Heart left ventricle (tissue), 16 donors: ENCODE measurements at places on chromosomes 4 and X.
A peak's percentile ranks its signal among the peaks of the same experiment; 100 is the strongest.

GRCh38 chr4:148203056-148203898 lies 238.9 kb downstream of the NR3C2 start:
- H3K36me3 ChIP-seq, result no peaks in the 10 kb centered on the region
- peaks cover 4% of the 10 kb centered on the region for H3K4me1 ChIP-seq
- no peaks in the 10 kb centered on the region for H3K27me3 ChIP-seq
- peak overlapping the region; percentile 23 for H3K4me3 ChIP-seq
- no peak for DNase-seq
- H3K27ac ChIP-seq, result peak overlapping the region; percentile 83

DNA sequence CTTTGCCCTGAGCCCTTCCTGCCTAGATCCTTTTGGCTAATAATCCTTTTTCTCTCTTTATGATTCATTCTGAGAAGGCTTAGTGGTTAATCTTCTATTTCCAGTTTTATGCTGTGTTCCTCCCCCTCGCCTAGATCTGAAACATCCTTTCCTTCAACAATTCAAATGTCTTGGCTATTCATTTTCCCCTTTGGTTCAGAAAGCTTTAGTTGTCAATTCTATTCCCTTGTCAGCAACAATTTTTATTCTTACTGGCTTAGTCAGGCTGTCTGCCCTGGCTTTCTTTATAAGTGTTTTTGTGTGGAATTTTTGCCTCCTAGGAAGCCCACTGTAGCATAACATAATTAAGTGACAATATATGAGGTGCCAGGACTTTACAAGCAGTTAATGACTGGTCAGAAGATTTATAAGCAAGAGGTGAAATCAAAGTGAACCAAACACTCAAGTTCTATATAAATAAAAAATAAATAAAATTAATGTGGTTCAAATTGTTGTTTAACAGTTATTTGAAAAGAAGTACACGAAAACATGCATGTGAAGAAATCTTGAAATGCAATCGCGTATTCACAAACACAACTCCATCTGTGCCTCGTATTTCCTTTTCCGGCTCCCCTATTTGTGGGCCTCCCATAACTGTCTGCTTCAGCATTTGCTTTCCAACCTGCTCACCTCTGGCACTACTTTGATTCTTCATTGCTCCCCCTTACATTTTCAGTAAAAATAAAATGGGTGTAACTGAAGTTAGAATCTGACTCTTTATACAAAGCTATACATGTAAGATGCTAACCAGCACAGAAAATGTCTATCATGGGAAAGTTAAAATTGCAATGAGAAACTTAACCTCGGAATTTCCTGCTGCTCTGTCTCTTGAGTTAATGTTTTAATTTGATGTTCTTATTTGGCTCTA lies 235.4 kb downstream of the SPRY1 start:
- no peak overlapping the region for H3K4me3 ChIP-seq
- H3K27me3 ChIP-seq, result no peaks in the 10 kb centered on the region
- no peaks in the 10 kb centered on the region for H3K36me3 ChIP-seq
- no peak overlapping the region for H3K27ac ChIP-seq
- DNase-seq, result no peak
- no peaks in the 10 kb centered on the region for H3K4me1 ChIP-seq

GRCh38 chr4:139443661-139444060 lies 10.3 kb upstream of the RAB33B start:
- H3K27me3 ChIP-seq, result no peaks in the 10 kb centered on the region
- no peak overlapping the region for H3K4me3 ChIP-seq
- no peaks in the 10 kb centered on the region for H3K36me3 ChIP-seq
- no peaks in the 10 kb centered on the region for H3K4me1 ChIP-seq

GRCh38 chr4:7137326-7138200 lies 54.8 kb upstream of the SORCS2 start:
- H3K27me3 ChIP-seq, result no peaks in the 10 kb centered on the region
- no peak overlapping the region for H3K4me3 ChIP-seq
- peak; percentile 56 for DNase-seq
- peaks cover 15% of the 10 kb centered on the region for H3K4me1 ChIP-seq

DNA sequence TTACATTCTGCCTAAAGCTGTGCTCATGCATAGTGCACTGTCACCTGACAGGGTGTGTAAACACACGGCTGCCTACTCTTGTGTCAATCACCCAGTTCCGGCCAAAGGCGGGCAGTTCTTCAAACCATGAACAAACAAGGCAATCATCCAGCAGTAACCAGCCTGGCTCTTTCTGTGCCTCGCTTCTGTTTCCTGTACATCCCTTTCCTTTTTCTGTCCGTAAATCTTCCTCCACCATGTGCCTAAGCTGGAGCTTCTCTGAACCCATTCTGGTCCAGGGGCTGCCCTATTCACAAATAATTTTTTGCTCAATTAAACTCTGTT lies 60.8 kb upstream of the CBR4 start:
- H3K27ac ChIP-seq, result peak overlapping the region; percentile 25
- H3K4me1 ChIP-seq, result peaks cover 12% of the 10 kb centered on the region
- H3K4me3 ChIP-seq, result no peak overlapping the region
- H3K27me3 ChIP-seq, result no peaks in the 10 kb centered on the region
- no peak for DNase-seq

GRCh38 chr4:38284294-38285030 lies 324.3 kb downstream of the PTTG2 start:
- no peaks in the 10 kb centered on the region for H3K27me3 ChIP-seq
- H3K36me3 ChIP-seq, result no peaks in the 10 kb centered on the region
- H3K4me3 ChIP-seq, result no peak overlapping the region
- peaks cover 8% of the 10 kb centered on the region for H3K4me1 ChIP-seq
- no peak for DNase-seq

DNA sequence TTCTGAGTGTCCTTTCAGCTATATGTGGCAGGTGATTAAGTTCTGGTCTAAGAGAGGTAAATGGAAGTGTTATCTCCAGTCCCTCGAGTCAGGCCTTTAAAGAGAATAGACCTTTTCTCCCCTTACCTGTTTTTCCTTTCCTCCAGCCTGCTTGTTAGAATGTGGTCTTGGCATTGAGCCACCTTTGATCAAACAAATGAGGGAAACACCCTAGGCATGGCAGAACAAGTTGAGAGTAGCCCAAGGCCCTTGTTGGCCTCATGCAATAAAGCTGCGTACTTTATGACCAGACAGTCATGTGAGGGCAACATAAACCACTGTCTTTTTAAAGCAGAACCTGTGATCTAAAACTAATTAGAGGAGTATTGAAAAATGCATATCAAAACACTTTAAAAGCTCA lies 13.2 kb upstream of the IL13RA2 start:
- DNase-seq, result no peak
- no peaks in the 10 kb centered on the region for H3K4me1 ChIP-seq
- H3K4me3 ChIP-seq, result no peak overlapping the region
- no peaks in the 10 kb centered on the region for H3K36me3 ChIP-seq
- no peaks in the 10 kb centered on the region for H3K27me3 ChIP-seq

DNA sequence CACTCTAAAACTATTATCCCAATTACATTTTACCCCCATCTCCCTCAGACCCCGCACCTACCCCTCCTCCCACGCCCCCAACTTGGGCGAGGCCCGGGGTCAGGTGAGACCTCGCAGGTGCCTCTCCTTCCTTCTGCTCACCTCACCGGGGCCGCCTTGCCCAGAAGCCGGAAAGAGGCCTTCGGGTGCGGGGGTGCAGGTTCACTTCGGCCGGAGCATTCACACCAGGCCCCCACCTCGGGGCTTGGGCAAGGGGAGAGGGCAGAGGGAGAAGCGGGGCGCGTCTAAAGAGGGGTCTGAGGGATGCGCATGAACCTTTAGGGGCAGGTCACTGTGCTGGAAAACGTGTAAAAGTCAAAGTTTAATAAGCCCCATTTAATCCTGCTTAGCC lies 427 bp downstream of the ZNF182 start:
- H3K36me3 ChIP-seq, result no peaks in the 10 kb centered on the region
- peak overlapping the region; percentile 34 for H3K4me3 ChIP-seq
- no peak overlapping the region for H3K27ac ChIP-seq
- DNase-seq, result no peak

DNA sequence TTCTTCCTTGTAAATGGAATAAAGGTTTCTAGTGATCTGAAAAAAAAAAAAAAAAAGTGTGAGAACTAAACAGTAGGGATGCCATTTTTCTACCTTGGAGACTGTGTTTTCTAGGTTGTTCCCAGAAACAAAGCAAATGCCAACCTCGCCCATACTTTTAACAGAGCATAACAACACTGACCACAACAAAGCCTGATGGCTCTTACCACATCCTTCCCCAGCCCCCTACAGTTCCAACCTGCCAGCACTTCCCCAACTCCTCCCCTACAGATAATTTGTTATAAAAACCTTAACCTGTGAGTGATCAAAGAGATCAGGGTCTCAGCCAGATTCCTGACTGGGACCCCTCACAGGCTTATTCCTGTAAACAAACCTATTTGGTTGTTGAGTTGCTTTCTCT lies 940.0 kb downstream of the SH3BGRL start:
- H3K4me1 ChIP-seq, result no peaks in the 10 kb centered on the region
- no peaks in the 10 kb centered on the region for H3K36me3 ChIP-seq
- DNase-seq, result no peak

- no peak overlapping the region for H3K27ac ChIP-seq
- no peaks in the 10 kb centered on the region for H3K36me3 ChIP-seq
- DNase-seq, result no peak
- H3K4me1 ChIP-seq, result no peaks in the 10 kb centered on the region
- no peak overlapping the region for H3K4me3 ChIP-seq
Measured at GRCh38 chr4:54545663-54546424, 111.9 kb upstream of the KIT start.

DNA sequence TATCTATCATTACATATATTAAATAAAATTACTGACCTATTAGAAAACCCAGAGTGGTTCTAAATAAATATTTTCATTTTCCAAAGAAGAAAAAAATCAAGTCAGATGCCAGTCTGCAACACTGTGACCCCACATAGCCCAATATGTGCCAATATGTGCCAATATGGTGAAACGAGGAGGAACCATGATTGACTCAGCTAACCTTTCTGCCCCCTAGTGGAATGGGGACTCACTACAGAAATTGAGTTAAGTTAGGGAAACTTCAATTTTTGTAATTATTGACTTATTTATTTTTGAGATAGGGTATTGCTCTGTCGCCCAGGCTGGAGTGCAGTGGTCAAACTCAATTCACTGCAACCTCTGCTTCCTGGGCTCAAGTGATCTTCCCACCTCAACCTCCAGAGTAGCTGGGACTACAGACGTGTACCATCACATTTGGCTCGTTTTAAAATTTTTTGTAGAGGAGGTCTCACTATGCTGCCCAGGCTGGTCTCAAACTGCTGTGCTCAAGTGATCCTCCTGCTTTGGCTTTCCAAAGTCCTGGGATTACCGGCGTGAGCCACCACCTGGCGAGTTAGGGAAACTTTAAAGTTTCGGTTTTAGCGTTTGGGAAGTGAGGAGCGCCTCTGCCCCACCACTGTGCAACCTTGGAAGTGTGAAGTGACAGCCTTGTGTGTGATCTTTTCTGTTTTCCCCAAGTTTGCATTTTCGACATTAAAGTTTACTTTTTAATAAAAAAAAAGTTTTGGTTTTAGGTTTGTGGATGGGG lies 116.8 kb upstream of the SHISA3 start:
- no peaks in the 10 kb centered on the region for H3K36me3 ChIP-seq
- H3K27ac ChIP-seq, result no peak overlapping the region
- DNase-seq, result no peak
- no peak overlapping the region for H3K4me3 ChIP-seq
- H3K27me3 ChIP-seq, result no peaks in the 10 kb centered on the region

- no peaks in the 10 kb centered on the region for H3K36me3 ChIP-seq
- no peaks in the 10 kb centered on the region for H3K4me1 ChIP-seq
- no peak overlapping the region for H3K4me3 ChIP-seq
- no peaks in the 10 kb centered on the region for H3K27me3 ChIP-seq
- DNase-seq, result no peak
- H3K27ac ChIP-seq, result no peak overlapping the region
Measured at GRCh38 chr4:188110741-188111471, 1.5 kb upstream of the TRIML2 start.

DNA sequence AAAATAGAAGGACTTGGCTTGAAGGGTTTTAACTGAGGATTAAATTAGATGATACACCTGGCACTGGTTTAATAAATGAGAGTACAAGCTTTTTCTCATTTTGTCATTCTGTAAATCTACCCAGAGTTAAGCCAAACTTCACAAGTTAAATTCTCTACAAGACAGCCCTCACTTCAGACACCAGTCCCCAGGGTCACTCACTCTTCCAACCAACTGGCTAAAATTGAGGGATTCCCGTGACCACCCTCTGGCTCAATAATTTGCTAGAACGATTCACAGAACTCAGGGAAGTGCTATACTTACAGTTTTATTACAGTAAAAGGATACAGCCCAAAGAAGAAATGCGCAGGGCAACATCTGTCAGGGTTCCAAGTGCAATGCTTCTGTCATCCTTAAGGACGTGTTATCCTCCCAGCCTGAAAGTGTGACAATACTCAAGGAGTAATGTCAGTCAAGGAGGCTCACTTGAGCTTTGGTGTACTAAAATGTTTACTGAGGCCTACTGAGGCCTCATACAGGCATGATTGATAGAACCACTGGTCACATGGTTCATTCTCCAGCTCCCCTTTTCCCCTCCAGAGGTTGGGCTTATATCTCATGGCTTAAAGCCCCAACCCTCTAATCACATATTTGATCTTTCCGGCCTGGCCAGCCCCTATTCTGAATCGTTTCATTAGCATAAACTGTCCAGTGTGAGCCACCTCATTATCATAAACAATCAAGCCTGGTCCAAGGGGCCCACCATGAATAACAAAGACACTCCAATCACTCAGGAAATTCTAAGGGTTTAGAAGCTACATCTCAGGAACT lies 9.6 kb upstream of the TMSB4X start:
- H3K27me3 ChIP-seq, result no peaks in the 10 kb centered on the region
- H3K4me1 ChIP-seq, result peaks cover 2% of the 10 kb centered on the region
- no peak overlapping the region for H3K4me3 ChIP-seq
- no peaks in the 10 kb centered on the region for H3K36me3 ChIP-seq
- H3K27ac ChIP-seq, result no peak overlapping the region
- DNase-seq, result no peak

DNA sequence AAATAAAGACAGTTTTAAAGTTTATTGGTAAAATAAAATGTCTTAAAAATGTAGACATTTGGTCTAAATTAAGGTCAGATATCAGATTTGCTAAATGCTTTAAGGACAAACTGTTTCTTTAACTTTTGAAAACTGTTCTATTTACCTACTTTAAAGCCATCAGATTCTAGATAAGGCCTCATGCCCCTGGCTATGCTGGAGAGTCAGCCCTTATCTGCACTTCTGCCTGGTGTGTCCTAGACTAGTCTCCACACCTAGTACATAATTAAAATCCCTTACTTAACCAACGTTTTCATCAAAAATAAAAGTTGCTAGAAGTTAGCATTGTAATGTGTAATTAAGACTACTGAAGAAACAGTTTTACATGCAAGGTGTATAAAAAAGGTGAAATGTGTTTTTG lies 25.6 kb downstream of the HSD17B11 start:
- DNase-seq, result no peak
- H3K27ac ChIP-seq, result no peak overlapping the region
- no peaks in the 10 kb centered on the region for H3K27me3 ChIP-seq
- H3K4me3 ChIP-seq, result no peak overlapping the region

GRCh38 chrX:123489011-123489410 lies 243.8 kb downstream of the THOC2 start:
- no peaks in the 10 kb centered on the region for H3K36me3 ChIP-seq
- no peaks in the 10 kb centered on the region for H3K4me1 ChIP-seq
- H3K27me3 ChIP-seq, result no peaks in the 10 kb centered on the region
- no peak overlapping the region for H3K4me3 ChIP-seq
- H3K27ac ChIP-seq, result no peak overlapping the region
